ENCODE measurements at places on chromosomes 2 and 18. TPM values are rescaled to one million over a fixed set of nuclear protein-coding genes. Genes with fewer than 3 reads are reported as not detected.

EGR4 gene
- not detected for total RNA-seq

FAHD2B gene
- 12.2 TPM for total RNA-seq

BOLL gene
- total RNA-seq, result not detected

GCKR gene
- not detected for total RNA-seq

GAD1 gene
- not detected for total RNA-seq

AQP12A gene
- total RNA-seq, result not detected

MYOM1 gene
- total RNA-seq, result 2.5 TPM

HOXD13 gene
- total RNA-seq, result not detected

DNA sequence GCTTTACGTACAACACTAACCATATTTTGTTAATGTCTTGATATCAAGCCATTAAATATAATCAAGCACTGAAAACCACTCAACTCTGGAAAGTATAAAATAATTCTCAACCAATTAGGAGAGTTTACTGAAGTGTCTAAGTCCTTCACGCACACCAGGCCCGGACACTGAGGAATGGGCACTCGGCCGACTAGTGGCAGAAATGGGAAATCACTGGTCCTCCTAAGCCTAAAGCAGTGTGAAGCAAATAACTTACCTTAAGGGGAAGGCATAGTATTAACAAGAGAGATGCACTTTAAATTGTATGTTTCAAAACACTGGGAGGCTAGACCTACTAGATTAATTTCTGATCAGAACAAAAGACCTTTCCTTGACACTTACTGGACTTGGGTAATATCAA is 45.7 kb downstream of the FAM210A start:
- DNase-seq, result no peak
- no peaks in the 10 kb centered on the region for H3K36me3 ChIP-seq
- H3K4me1 ChIP-seq, result no peaks in the 10 kb centered on the region
- H3K27me3 ChIP-seq, result no peaks in the 10 kb centered on the region
- no peak overlapping the region for H3K4me3 ChIP-seq

DNA sequence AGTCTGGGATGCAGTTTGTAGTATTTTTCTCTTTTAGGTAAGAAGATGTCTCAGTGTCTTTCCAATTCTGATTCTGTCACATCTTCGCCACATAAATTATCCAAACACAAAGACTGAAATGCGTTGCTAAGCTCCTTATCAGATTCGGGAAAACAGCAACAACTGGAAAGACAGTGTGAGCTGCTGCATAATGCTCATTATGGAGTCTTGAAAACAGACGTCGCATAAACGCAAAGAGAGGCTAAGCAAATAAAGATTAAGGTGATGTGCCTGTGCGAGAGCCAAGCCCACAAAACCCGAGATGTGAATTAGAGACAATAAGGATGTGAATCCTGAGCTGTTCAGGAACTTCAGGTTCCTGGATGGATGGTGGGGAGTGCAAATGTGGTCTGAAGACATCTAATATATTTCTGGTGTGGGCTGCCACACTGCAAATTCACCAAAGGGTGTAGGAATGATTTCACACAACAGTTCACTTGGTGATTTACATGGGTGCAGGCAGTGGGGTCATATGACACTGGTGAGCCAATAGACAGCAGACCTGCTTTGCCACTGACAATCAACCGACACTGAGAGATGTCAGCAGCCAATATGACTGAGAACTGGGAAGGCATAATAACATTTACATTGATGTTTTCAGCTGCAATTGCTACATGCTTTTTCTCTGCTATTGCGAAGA is 195.8 kb downstream of the MTX2 start:
- DNase-seq, result no peak
- H3K4me3 ChIP-seq, result no peak overlapping the region
- H3K27ac ChIP-seq, result no peak overlapping the region
- H3K36me3 ChIP-seq, result no peaks in the 10 kb centered on the region
- H3K4me1 ChIP-seq, result peaks cover 7% of the 10 kb centered on the region

DNA sequence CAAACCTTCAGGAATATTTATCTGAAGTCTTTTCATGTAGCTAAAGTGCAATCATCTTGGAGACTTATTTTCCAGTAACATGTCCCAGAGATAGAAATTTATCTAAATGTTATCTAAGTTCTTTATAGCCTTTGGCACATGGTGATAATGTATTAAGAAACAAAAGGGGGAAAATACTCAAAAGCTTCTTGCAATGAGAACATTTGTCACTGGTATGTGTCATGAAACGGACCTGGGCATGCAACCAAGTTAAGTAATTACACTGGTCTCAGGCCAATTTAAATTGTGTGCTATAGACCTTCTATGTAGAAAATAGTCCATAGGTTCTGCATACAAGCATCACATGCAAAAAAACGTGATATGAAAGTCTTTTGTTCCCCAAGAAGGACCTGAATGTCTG is 136.2 kb downstream of the SLC8A1 start:
- no peaks in the 10 kb centered on the region for H3K4me1 ChIP-seq
- H3K4me3 ChIP-seq, result no peak overlapping the region
- DNase-seq, result no peak
- H3K36me3 ChIP-seq, result no peaks in the 10 kb centered on the region
- H3K27me3 ChIP-seq, result no peaks in the 10 kb centered on the region

- no peak overlapping the region for H3K4me3 ChIP-seq
- H3K27ac ChIP-seq, result no peak overlapping the region
- DNase-seq, result no peak
- H3K36me3 ChIP-seq, result no peaks in the 10 kb centered on the region
Measured at GRCh38 chr18:8559612-8560186, 49.5 kb upstream of the RAB12 start.

GRCh38 chr2:169480079-169480465 is 778 bp downstream of the BBS5 start:
- H3K4me3 ChIP-seq, result peak overlapping the region; percentile 70
- DNase-seq, result no peak

DNA sequence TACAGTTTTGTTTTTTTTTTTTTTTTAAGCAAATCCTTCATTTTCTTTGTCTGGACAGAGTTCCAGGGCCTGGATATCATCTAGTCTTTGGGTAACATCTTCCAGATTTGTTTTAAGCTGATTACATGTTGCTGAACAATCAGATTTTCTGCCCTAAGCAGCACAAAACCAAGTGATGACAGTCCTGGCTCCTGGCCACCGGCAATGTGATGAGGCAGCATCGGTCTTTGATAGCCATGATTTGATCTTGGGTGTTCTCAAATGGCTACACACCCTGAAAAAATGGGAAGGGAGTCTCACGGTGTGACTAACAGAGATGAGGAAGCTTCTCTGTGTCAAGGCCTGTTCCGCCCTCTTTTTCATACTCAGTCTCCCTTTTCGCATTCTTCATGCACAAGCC is 708.6 kb upstream of the ZEB2 start:
- no peak overlapping the region for H3K27ac ChIP-seq
- H3K27me3 ChIP-seq, result no peaks in the 10 kb centered on the region
- H3K4me3 ChIP-seq, result no peak overlapping the region
- H3K4me1 ChIP-seq, result no peaks in the 10 kb centered on the region
- H3K36me3 ChIP-seq, result no peaks in the 10 kb centered on the region
- DNase-seq, result no peak

DNA sequence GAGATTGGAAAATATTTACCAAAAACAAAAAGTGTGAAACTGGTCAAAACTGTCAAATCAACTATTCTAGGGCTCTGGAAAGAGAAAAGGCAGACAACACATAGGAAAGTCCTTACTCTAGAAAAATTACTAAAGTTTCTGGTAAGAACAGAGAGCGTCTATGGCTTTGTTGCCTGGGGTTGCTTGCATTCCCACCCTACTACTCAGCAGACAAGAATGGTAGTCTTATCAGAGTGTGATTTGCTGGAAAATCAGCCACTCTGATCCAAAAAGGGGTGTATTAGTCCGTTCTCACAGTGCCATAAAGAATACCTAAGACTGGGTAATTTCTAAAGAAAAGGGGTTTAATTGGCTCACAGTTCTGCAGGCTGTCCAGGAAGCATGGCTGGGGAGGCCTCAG is 50.3 kb upstream of the CDH20 start:
- H3K27me3 ChIP-seq, result no peaks in the 10 kb centered on the region
- no peak overlapping the region for H3K4me3 ChIP-seq
- no peaks in the 10 kb centered on the region for H3K4me1 ChIP-seq
- no peak overlapping the region for H3K27ac ChIP-seq
- no peak for DNase-seq
- H3K36me3 ChIP-seq, result no peaks in the 10 kb centered on the region

DNA sequence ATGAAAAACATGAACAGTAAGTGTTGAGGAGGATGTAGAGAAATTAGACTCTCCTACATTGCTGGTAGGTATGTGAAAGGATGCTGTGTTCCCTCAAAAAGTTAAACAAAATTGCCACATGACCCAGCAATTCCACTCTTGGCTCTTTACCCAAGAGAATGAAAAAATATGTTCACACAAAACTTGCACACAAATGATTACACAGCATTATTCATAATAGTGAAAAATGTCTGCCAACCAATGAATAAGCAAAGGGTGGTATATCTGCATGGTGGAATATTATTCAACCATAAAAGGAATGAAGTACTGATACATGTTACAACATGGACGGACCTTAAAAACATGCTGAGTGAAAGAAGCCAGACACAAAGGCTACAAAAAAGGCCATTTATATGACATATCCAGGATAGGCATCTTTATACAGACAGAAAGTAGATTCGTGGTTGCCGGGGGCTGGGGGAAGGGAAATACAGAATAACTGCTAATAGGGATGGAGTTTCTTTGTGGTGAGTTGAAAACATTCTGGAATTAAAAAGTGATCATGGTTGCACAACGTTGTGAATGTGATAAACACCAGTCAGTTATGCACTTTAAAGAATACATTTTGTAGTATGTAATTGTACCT is 85.4 kb upstream of the MYO3B start:
- no peaks in the 10 kb centered on the region for H3K36me3 ChIP-seq
- no peak overlapping the region for H3K27ac ChIP-seq
- H3K27me3 ChIP-seq, result no peaks in the 10 kb centered on the region

- H3K27me3 ChIP-seq, result no peaks in the 10 kb centered on the region
- no peak overlapping the region for H3K4me3 ChIP-seq
- H3K27ac ChIP-seq, result no peak overlapping the region
- no peaks in the 10 kb centered on the region for H3K36me3 ChIP-seq
Measured at GRCh38 chr2:64367444-64368232, 86.3 kb upstream of the LGALSL start.

GRCh38 chr18:55585065-55585919 is 2.7 kb downstream of the TCF4 start:
- H3K4me1 ChIP-seq, result no peaks in the 10 kb centered on the region
- H3K36me3 ChIP-seq, result no peaks in the 10 kb centered on the region
- DNase-seq, result no peak
- peak overlapping the region; percentile 66 for H3K4me3 ChIP-seq
- H3K27ac ChIP-seq, result peak overlapping the region; percentile 47

DNA sequence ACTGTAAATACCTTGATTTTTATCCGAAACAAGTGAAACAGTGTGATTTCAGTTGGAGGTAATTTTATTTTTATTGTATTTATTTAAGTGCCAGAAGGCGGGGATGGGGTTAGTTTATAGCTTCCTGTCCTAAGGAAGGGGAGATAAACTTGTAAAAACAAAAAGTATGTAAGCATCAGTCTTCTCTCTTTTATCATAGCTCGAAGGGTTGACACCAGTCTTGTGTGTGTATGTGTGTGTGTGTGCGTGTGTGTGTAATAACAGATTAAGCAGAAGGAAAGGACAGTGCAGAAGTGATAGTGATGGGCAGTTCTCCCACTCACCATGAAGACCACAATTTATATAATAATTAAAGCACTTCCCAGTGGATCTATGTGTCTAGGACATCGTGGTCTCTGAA is 793.3 kb downstream of the PLCL1 start:
- no peaks in the 10 kb centered on the region for H3K36me3 ChIP-seq
- no peak overlapping the region for H3K4me3 ChIP-seq
- no peaks in the 10 kb centered on the region for H3K27me3 ChIP-seq
- DNase-seq, result no peak
- no peak overlapping the region for H3K27ac ChIP-seq

- no peak overlapping the region for H3K4me3 ChIP-seq
- no peaks in the 10 kb centered on the region for H3K36me3 ChIP-seq
- H3K27me3 ChIP-seq, result no peaks in the 10 kb centered on the region
- no peaks in the 10 kb centered on the region for H3K4me1 ChIP-seq
- H3K27ac ChIP-seq, result no peak overlapping the region
Measured at GRCh38 chr18:424071-424661, 76.3 kb downstream of the COLEC12 start.

DNA sequence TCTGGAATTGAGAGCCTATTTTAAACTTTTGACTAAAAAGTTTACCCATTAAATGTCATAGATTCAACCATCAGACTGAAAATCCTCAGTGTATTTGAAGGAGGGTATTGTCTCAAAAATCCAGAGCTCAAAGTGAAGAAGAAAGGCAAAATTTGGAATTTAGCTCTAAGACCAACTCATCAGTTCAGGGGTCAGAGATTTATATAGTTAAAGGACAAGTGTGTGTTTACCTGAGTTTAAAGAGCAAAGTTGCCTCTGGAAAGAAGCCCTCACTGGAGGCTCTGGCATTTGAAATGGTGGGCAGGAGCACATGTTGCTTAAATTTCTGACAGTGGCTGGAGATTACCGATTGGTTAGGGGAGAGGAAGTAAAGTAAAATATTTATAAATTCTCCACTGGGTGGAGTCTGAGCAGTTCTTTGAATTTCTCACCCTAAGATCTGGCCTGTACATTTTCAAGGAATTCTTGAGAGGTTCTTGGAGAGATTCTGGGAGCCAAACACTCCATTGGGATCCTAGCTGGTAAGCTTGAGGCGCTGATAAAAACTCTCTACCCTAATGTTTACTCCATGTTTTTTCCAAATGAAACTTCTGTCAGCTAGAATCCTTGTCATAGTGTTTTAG is at the start of gene KYNU:
KYNU (plus strand) TSS at position 449 of the 623 bp plus-strand sequence. CDS start 7,704 bp downstream, outside the sequence.
- peak within 1 kb of the TSS; percentile 33 for H3K4me3 ChIP-seq
- no peak for DNase-seq
- H3K4me1 ChIP-seq, result peaks cover 5% of the 10 kb centered on the region
- no peaks in the 10 kb centered on the region for H3K36me3 ChIP-seq

DNA sequence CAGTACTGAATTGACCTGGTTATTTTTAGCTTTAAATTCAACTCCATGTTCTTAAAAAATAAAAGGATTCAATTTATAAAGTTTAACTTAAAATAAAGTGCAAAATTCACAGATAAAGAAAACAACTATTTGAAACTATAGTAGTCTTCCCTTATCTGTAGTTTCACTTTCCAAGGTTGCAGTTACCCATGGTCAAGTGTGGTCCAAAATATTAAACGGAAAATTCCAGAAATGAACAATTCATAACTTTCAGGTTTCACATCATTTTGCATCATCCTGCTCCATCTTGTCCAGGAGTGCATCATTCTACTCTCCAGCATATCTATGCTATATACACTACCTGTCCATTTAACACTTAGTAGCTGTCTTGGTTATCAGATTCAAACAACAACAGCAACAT is 54.5 kb upstream of the ZNF804A start:
- DNase-seq, result no peak
- no peaks in the 10 kb centered on the region for H3K27me3 ChIP-seq
- H3K4me3 ChIP-seq, result no peak overlapping the region
- H3K36me3 ChIP-seq, result no peaks in the 10 kb centered on the region
